Uterus (tissue), 4 donors: ENCODE measurements at places on chromosomes 12 and 14. TPM values are rescaled to one million over a fixed set of nuclear protein-coding genes. Genes with fewer than 3 reads are reported as not detected.

Gene ACSM4
- not detected for total RNA-seq

Gene TAS2R42
- not detected for total RNA-seq

Gene KCNH5
- total RNA-seq = 0.29 TPM

Gene PPP1R36
- not detected for total RNA-seq

Gene RAPGEF3
- total RNA-seq = 105 TPM

Gene PLEKHH1
- total RNA-seq = 8.0 TPM

Gene KLRD1
- total RNA-seq = under 0.01 TPM

Gene TRHDE
- total RNA-seq = 5.5 TPM

Gene LLPH
- 3.5 TPM for total RNA-seq

Gene NDRG2
- 199 TPM for total RNA-seq

Gene RNU7-1
- total RNA-seq = not detected

Gene NGB
- not detected for total RNA-seq

DNA sequence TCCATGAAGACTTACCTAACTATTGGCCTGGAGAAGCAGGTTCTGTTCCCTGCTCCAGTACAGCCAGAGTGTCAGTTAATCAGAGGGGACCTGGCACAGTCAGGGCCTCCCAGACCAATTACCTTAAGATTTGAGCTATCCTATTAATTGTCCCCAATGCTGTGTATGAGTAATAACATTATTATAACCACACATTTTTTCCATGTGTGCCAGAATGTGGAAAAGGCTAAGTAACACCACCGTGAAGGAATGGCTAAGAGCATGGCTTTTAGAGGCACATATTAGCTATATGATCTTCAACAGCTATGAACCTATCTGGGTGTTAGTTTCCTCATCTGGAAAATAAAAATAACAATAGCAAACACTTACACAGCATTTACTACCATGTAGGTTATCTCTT lies 111.1 kb upstream of the RAP1B start:
- H3K27me3 ChIP-seq = no peaks in the 10 kb centered on the region
- no peak for DNase-seq
- no peak overlapping the region for H3K4me3 ChIP-seq
- H3K4me1 ChIP-seq = no peaks in the 10 kb centered on the region

DNA sequence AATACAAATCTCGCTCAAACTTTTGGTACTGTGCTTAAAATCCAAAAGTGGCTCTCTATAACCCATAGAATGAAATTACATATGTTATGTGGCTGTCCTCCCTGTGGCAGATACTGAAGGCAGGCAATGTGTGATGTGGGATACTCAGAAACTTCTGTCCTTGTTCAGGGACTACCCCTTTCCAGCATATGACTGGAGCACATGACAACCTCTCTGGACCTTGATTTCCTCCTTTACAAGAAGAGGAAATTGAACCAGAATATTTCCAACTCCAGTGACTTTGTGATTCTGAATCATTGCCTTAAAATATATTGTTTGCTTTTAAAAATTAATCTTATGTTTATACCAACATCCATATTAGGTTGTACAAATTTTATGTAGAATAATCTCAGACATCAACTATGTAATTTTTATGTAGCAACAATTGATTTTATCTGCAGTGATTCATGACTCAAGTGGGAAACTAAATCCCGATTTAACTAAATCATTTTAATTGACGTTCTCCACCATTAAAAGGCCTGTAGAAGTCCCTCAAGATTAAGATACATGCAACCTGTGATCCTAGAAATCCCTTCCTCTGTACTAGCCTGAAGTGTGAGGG lies 162.4 kb downstream of the AKAP6 start:
- no peak overlapping the region for H3K4me3 ChIP-seq
- DNase-seq = no peak
- H3K27me3 ChIP-seq = no peaks in the 10 kb centered on the region
- H3K36me3 ChIP-seq = no peaks in the 10 kb centered on the region
- no peak overlapping the region for H3K27ac ChIP-seq

GRCh38 chr14:85079842-85080730 lies 449.9 kb upstream of the FLRT2 start:
- H3K27ac ChIP-seq = no peak overlapping the region
- H3K4me1 ChIP-seq = no peaks in the 10 kb centered on the region
- no peak for DNase-seq
- H3K36me3 ChIP-seq = no peaks in the 10 kb centered on the region
- no peak overlapping the region for H3K4me3 ChIP-seq

DNA sequence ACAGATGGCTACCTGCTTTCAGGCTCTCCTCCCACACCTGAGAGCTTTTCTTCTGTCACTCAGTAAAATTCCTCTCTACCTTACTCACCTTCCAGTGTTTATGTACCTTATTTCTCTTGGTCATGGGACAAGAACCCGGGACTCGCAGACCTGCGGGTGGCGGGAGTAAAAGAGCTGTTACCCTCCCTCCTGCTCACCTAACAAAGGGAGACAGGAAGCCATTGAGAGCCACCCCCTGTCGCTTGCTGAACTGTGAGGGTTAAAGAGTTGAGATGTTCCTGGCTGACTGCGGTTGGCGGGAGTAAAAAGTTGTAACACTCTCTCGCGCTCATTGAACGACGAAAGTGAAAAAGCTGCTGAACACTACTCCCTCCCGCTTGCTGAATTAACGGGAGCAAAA lies 1935.1 kb upstream of the FLRT2 start:
- H3K27me3 ChIP-seq = no peaks in the 10 kb centered on the region
- H3K27ac ChIP-seq = no peak overlapping the region
- no peak for DNase-seq
- no peaks in the 10 kb centered on the region for H3K4me1 ChIP-seq
- no peaks in the 10 kb centered on the region for H3K36me3 ChIP-seq
- no peak overlapping the region for H3K4me3 ChIP-seq

GRCh38 chr12:110467847-110468213 lies 227 bp downstream of the GPN3 start:
- H3K4me3 ChIP-seq = peak overlapping the region; percentile 85
- H3K4me1 ChIP-seq = peaks cover 15% of the 10 kb centered on the region
- no peaks in the 10 kb centered on the region for H3K36me3 ChIP-seq

- H3K36me3 ChIP-seq = no peaks in the 10 kb centered on the region
- H3K4me1 ChIP-seq = no peaks in the 10 kb centered on the region
- H3K27me3 ChIP-seq = no peaks in the 10 kb centered on the region
Measured at GRCh38 chr14:22432348-22432976, 156.6 kb downstream of the DAD1 start.

GRCh38 chr12:107492393-107493134 lies 193.0 kb upstream of the PWP1 start:
- no peak for DNase-seq
- H3K27me3 ChIP-seq = no peaks in the 10 kb centered on the region
- no peak overlapping the region for H3K4me3 ChIP-seq
- H3K36me3 ChIP-seq = no peaks in the 10 kb centered on the region
- no peak overlapping the region for H3K27ac ChIP-seq

- H3K27ac ChIP-seq = no peak overlapping the region
- H3K4me1 ChIP-seq = no peaks in the 10 kb centered on the region
- no peaks in the 10 kb centered on the region for H3K27me3 ChIP-seq
- no peak for DNase-seq
Measured at GRCh38 chr12:77005611-77006098, 59.7 kb downstream of the E2F7 start.

DNA sequence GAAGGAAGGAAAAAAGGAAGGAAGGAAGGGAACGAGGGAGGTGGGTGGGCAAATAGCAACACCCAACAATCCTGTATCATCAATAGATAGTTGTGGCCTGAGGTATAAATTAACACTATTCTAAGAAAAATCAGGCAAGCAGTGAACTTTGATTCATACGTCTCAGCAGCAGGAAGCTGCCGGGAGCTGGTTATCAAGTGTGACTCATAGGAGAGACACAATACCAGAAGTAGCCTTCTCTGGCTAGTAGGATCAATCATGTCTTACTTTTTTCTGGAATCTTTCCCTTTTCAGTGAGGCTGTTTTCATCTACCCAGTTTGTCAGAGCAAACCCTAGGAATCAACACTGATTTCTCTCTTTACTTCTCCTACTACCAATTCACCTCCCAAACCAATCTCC lies 780.5 kb downstream of the NRXN3 start:
- no peaks in the 10 kb centered on the region for H3K36me3 ChIP-seq
- no peak overlapping the region for H3K27ac ChIP-seq
- no peak for DNase-seq
- H3K4me1 ChIP-seq = no peaks in the 10 kb centered on the region

DNA sequence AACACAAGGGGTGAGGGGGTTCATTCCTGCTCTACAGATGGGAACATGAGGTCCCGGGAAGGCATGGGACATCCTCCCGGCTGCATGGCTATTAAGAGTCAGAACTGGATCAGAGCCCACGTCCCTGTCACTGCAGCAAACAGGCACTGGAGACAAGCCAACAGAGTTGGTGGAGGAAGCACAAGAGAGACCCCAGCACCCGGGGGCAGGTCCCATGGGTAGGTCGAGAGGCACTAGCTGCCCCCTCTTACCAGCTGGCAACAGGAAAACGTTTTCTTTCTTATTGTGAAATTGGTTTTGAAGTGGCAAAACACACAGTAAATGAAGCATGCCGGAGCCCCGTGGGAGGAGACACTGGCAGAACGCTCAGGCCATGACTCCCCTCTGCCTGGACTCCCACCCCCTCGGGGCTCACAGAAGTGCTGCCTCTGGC lies 43.6 kb downstream of the SYNE3 start:
- DNase-seq = no peak
- H3K4me1 ChIP-seq = peaks cover 11% of the 10 kb centered on the region
- H3K27me3 ChIP-seq = no peaks in the 10 kb centered on the region
- H3K27ac ChIP-seq = peak overlapping the region; percentile 42
- H3K36me3 ChIP-seq = no peaks in the 10 kb centered on the region

DNA sequence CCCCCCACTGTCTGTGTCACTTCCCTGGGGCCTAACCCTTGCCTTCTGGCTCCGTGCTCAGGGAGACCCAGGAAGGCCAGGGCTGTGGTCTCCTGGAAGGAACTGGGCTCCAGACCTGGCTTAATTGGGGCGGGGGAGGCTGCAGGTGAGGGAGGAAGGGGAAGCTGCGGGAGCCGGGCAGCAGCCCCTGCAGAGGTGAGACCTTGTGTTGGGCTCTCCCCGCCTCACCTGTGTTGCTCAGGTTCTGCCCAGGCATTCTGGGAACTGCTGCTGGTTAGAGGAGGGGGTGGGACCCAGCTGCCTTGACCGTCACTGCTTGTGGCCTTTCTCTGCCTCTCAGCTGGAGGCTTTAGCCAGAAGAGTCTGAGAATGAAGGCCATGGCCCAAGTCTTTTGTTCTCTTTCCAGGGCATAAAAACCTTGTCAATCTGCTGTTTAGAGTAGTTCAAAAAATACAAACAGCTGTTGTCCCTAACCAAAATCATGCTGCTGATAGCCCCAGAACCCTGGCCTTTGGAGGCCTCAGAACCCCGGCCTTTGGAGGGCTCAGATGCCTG lies 247.6 kb downstream of the CHST11 start:
- no peak for DNase-seq
- H3K4me3 ChIP-seq = no peak overlapping the region
- no peaks in the 10 kb centered on the region for H3K27me3 ChIP-seq
- H3K36me3 ChIP-seq = no peaks in the 10 kb centered on the region
- H3K4me1 ChIP-seq = no peaks in the 10 kb centered on the region
- no peak overlapping the region for H3K27ac ChIP-seq

DNA sequence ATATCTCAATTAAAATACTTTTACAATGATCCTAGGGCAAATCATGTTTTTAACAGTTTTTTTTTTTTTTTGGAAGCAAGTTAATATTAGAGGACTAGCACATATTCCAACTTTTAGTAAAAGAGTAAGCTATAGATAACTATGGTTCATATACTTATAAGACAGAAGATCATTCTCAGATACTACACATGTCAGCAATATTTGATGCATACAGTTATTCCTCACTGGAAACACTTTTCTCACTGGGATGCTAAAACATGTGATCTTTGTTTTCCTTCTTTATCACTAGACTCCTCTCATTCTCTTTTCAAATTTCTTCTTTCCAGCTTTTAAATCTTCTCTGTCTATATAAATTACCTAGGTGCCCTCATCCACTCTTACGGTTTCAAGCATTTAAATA lies 1020.4 kb upstream of the FBXO33 start:
- H3K27ac ChIP-seq = no peak overlapping the region
- H3K36me3 ChIP-seq = no peaks in the 10 kb centered on the region
- no peak for DNase-seq
- H3K27me3 ChIP-seq = no peaks in the 10 kb centered on the region
- H3K4me1 ChIP-seq = no peaks in the 10 kb centered on the region
- H3K4me3 ChIP-seq = no peak overlapping the region

DNA sequence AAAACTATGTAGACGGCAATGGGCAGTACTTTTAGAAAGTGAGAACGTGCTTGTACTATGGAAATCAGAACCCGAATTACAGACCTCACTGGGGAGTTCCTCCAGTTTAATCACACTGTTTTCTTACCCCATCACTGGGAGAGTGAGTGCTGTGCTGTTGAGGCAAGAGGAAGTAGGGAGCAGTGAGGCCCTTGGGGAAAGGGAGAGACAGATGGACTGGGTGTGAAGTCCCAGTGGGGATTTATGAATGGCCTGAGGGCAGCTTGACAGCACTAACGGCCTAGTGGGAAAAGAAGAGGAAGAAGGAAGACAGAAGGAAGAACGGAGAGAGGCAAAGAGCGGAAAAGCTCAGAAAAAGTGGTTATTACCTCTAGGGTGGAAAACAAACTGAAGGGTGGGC lies 5.7 kb downstream of the MCRS1 start:
- no peaks in the 10 kb centered on the region for H3K36me3 ChIP-seq
- H3K27ac ChIP-seq = no peak overlapping the region
- no peaks in the 10 kb centered on the region for H3K27me3 ChIP-seq
- H3K4me3 ChIP-seq = no peak overlapping the region
- no peaks in the 10 kb centered on the region for H3K4me1 ChIP-seq
- DNase-seq = no peak

- no peak overlapping the region for H3K27ac ChIP-seq
- no peaks in the 10 kb centered on the region for H3K4me1 ChIP-seq
- no peaks in the 10 kb centered on the region for H3K36me3 ChIP-seq
- DNase-seq = no peak
- no peaks in the 10 kb centered on the region for H3K27me3 ChIP-seq
Measured at GRCh38 chr12:28603801-28604200, 413.5 kb downstream of the CCDC91 start.

GRCh38 chr12:78185109-78185508 lies 354.4 kb downstream of the NAV3 start:
- H3K27me3 ChIP-seq = no peaks in the 10 kb centered on the region
- no peaks in the 10 kb centered on the region for H3K4me1 ChIP-seq
- no peaks in the 10 kb centered on the region for H3K36me3 ChIP-seq
- DNase-seq = no peak
- H3K4me3 ChIP-seq = no peak overlapping the region
